ENCODE measurements at places on chromosomes 4 and X.

DNA sequence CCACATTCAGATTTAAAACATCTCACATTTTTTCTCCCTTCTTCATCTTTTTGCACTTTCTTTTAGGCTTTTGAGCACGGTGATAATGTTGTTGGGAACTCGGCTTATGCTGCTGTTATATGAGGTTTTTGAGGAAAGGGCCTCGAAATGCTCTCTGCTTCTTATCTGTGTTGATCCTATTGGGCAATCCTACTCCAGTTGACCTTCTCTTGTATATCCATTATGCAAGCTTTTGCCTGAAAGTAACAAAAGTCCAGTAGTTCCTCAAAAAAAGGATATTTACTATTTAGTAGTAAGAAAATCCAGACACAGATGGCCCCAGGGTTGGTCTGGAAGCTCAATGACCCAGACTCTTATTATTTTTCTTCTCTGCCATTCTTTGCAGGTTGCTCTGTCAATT lies 57.7 kb upstream of the SPANXB1 start:
- no peak for DNase-seq

GRCh38 chr4:39037491-39037825 lies 5.2 kb upstream of the TMEM156 start:
- no peak for DNase-seq

DNA sequence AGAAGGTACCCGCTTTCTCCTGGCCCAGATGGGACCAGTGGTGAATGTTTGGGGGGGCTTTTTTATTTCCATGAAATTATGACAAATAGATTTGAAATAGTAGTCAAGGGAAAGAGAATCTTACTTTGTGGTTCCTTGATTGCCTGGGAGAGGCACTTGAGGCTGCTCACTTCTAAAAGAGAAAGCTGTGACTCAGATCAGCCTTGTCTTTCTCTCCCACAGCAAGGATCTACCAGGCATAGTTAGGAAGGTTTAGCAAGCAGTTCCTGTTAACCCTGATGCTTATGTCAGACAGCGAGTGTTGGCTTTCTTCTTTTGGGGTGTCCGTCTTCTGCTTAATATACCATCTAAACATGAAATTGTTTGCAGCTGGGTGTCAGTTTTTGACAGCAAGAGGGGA lies 114.5 kb downstream of the TSPAN7 start:
- DNase-seq = no peak

GRCh38 chrX:25544641-25545040 lies 528.9 kb upstream of the ARX start:
- DNase-seq = no peak

DNA sequence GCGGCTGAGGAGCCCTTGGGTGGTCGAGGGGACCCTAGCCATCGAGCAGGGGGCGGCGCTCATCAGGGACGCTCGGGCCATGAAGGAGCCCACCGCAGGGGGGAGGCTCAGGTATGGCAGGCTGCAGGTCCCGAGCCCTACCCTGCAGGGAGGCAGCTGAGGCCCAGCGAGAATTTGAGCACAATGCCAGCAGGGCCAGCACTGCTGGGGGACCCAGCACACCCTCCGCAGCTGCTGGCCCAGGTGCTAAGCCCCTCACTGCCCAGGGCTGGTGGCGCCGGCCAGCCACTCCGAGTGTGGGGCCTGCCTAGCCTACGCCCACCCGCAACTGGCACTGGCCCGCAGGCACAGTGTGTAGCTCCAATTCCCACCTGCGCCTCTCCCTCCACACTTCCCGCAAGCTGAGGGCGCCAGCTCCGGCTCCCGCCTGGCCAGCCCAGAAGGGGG lies 325.4 kb upstream of the FRG1 start:
- DNase-seq = no peak
